Mammary epithelial cell (primary cell): ENCODE measurements at places on chromosomes 3 and 15.

- no peak for DNase-seq
These were observed 719 bp upstream of the SRPRB start for GRCh38 chr3:133804896-133805295.

- DNase-seq, result no peak
These were observed 221.9 kb upstream of the LRIG1 start for GRCh38 chr3:66722675-66723074.

GRCh38 chr15:80180468-80180867 lies 27.7 kb downstream of the FAH start:
- DNase-seq, result no peak

- no peak for DNase-seq
These were observed 350.3 kb downstream of the DOCK3 start for GRCh38 chr3:51024765-51025632.

- DNase-seq, result no peak
These were observed 1.3 kb upstream of the ZBTB47 start for GRCh38 chr3:42652251-42652610.

DNA sequence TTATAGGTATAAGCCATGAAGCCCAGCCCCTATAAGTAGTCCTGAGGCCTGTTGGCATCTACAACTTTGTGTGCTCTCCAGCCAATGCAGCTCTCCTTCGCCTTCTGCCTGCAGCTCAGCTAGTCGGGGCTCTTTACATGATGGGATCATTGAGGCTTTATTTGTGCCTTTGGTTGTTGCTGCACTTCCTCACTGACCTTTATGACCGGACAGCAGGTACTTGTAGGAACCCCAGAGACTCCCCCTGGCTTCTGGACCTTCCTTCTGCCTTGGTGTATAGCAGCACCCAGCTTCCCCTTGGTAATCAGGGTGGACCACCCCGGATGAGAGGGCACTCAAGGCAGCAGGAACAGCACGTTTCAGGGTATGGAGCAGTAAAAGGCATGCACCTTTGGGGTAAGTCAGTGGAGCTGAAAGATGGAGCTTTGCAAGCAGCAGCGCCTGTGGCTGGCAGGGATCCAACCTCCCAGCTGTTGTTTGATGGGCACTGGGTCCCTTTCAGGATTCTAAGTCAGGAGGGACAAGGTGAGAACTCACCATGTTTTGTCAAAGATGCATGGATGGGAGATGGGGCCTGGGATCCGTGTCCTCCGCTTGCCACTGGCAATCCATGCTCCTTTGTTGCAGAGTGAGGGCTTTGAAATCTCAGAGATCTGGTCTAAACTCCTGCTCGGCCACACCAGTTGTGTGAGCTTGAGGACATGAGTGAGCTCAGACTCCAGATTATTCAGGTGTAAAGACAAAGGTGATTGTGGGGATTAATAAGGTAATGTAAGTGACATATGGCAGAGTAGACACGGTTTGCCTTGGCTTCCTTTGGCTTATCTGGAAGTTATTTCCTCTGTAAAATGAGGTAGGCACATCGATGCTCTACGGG lies 65.1 kb upstream of the KLF13 start:
- no peak for DNase-seq

GRCh38 chr3:52483577-52484381 lies 11.4 kb upstream of the STAB1 start:
- peak; percentile 83 for DNase-seq

GRCh38 chr15:65942436-65942835 lies 73.1 kb downstream of the RAB11A start:
- DNase-seq, result no peak

DNA sequence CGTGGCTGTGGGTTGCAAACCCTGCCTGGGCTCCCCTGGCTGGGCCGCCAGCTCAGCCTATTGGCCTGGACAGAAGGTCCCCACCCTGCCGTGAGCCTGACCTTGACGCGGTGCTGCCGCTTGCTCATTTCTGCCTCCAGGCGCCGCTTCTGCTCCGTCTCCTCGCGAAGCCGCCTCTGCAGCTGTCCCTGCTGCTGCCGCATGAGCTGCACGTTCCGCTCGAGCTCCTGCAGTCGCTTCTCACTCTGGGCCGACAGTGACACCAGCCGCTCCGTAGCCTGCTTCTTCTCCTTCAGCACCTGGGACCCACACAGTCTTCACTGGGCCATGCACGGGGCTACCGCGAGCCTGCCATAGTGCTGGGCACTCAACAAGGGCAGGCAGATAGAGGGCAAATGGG lies 21.7 kb downstream of the KIF7 start:
- no peak for DNase-seq

DNA sequence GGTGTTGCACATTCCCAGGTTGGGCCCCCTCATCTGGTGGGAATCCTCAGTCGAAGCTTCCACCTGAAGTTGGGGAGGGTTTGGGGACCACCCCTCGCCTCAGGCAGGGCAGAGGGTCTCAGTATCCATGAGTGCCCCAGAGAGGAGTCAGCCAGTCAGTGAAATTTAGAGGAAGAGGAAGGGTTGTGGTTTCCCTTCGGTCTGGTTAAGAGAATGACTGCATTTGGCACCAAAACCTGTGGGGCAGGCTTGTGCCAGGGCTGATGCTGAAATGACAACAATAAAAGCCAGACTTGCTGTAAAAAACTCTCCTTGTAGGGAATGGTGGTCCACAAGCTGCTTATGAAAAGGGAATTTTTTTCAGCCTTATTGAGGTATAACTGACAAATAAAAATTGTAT lies 22.6 kb downstream of the LMCD1 start:
- DNase-seq, result peak; percentile 36
